Stimulated activated CD4-positive, alpha-beta T cell treated with anti-CD3 and anti-CD28 coated beads, Interleukin-2, amount 100 ng/mL, for 4 hours (primary cell): ENCODE measurements at places on chromosomes 12 and 14.

DNA sequence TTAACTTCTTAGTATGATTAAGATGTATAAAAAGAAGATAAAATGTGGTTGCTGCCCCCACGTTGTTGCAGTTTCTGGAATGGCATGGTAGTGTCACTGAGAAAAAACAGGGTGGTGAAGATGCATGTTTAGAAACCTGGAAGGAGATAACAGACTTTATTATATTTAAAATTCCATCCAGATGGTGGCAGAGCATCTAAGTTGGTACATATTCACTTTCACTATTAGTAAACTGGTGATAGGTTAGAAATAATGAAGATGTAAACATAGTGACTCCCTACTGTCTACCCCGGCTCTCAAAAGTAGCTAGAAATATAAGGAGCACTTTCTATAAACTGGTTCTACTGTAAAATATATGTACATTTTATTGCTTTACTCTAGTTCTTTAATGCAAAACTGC, 279.3 kb downstream of the NPAS3 start:
- no peak for DNase-seq

- no peak for DNase-seq
Observed at GRCh38 chr12:62930546-62931425, 4.2 kb downstream of the PPM1H start.

- DNase-seq: no peak
Observed at GRCh38 chr14:72463291-72463866, 430.5 kb downstream of the DPF3 start.

DNA sequence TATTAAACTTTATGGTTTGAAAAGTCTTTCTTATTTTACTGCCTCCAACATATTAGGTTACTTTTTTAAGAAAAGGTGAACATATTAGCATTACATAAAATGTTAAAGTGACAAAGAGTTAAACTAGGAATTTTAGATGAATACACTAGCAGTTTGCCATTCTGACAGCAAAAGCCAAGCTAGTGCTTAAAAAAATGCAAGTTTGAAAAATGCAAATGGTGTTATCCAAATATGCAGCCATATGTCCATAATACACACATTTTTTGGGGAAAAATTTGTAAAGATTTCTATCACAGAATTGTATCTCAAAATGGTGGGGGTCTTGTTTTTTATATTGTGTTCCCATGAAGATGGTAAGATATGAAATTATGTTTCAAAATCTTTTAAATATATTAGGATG, 466.1 kb downstream of the FOXG1 start:
- DNase-seq: no peak

DNA sequence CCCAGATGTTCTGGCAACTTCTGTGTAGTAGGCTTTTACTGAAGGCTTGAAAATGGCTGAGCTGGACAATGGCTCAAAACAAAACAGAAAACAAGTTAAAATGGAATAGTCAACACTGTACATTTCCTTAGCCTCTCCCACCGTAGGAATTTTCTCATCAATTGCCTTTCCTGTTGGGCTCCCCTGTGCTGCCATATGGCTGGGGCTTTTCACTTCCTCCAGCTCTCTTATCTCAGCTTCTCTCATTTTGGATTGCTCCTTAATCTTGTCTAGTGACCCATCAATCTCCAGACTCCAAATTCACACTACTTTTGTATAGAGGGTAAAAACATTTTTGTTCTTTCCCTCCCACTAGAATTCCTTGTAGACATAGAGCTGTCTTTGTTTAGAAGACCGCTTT, 50.4 kb upstream of the RPH3A start:
- DNase-seq: no peak
